ENCODE measurements at places on chromosomes 7 and 10. TPM values are rescaled to one million over a fixed set of nuclear protein-coding genes. Genes with fewer than 3 reads are reported as not detected.

The ECHDC3 gene
- 15.7 TPM for total RNA-seq

The AZGP1 gene
- 15.0 TPM for total RNA-seq

The CRYGN gene
- not detected for total RNA-seq

The GARIN1A gene
- total RNA-seq: 0.49 TPM

The PGAM2 gene
- 23.7 TPM for total RNA-seq

The NPFFR1 gene
- total RNA-seq: 9.1 TPM

The OGA gene
- 360 TPM for total RNA-seq

The PKD2L1 gene
- total RNA-seq: 0.16 TPM

The PNLIP gene
- not detected for total RNA-seq

The TSPAN33 gene
- total RNA-seq: 6.5 TPM

The CYP51A1 gene
- total RNA-seq: 110 TPM
